ENCODE measurements at places on chromosomes 1 and 21. TPM values are rescaled to one million over a fixed set of nuclear protein-coding genes. Genes with fewer than 3 reads are reported as not detected.

DNA sequence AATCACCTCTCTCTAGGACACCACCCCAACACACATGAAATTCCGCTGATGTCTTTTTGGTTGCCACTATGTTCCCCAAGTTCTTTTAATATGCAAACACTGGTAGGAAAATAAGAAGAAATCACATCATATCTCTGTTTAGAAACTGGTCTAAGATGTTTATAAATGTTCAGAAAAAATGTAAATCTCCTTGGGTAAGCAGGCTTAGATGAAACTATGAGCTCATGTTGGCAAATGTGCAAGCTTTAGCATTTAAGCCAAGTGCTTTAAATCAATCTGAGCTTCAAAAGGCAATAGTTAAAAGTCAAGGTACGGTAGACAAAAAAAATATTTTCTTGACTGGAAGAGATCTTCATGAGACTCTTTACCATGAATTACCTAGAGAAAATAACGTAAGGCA lies 25.2 kb upstream of the SLAMF9 start:
- no peak for DNase-seq

GRCh38 chr21:36733857-36734256 lies 34.9 kb downstream of the SIM2 start:
- no peak for DNase-seq

DNA sequence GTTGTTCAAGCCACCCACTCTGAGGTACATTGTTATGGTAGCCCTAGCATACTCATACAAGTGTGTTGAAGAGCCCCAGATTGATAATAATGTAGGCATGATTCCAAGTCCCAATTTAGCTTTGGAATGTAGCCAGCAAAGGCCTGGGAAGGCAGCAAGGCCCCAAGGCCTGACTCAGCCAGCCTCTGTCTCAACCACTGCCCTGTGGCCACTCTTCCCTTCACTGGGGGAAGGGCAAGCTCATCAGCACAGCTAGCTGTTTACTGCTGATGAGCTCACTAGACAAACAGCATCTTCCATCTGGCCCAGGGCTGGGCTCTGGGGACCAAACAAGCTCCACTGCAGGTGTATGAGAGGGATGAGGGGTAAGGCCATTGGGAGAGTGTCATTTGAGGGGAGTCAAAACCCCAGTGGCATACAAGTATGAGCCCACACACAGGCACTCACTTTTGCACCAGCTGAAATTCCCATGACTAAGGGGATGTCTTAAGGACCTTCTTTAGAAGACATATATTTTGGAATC lies 2.2 kb upstream of the IRF6 start:
- DNase-seq = no peak

GRCh38 chr1:153565529-153566374 lies at the start of gene S100A2:
S100A2 (minus strand) TSS chr1:153565844; CDS start chr1:153563877, 1,967 bp downstream.
- DNase-seq = no peak

- no peak for DNase-seq
These were observed 4.5 kb downstream of the CNR2 start for GRCh38 chr1:23908453-23909341.

DNA sequence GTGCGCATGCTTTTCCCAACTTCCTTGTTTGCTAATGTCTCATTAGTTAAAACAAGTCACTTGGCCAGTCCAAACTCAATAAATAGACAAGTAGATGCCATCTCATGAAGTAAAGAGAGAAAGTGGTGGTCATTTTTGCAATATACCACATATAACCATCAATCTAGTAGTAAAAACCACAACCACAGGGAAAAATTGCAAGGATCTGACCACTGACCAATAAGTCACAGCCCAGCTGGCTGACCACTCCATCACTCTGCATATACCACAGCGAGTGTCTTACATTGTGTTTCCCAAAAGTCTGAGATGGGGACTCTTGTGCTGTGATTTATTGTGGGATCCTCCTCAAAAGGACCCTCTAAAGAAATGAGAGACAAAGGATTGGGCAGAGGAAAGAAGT lies 76.0 kb downstream of the FH start:
- no peak for DNase-seq

DNA sequence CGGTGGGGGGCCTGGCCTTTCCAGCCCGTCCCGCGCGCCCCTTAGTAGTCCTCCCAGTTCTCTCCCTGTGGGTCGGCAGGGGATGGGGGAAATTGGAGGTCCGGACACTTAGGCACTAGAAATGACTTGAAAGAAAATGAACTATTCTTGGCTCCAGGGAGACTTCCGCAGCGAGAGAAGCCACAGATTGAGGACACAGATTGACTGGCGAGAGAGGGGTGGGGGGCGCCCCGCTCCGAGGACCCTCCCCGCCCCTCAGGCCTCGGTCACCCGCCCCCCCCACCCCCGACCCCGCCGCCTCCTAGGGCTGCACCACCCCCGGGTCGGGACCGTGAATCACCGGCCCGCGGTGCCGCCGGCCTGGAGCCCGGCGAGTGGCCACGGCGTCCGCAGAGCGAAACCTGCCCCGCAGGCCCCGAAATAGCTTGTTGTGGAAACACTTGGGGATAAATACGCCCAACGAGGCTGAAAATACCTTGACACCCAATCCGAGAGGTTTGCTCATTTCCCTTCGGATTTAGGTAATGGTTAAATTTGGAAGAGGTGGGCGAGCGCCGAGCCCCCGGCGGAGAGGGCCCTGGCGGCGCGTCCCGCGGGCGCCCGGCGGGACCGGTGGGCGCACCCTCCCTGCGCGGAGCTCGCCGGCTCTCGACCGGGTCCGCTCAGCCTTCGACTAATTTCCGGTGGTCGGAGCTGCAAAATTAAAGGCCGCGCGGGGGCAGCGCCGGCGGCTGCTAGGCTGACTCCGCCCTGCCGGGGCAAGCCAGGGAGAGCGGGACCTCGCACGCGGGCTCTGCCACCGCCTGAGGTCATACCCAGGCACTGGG lies at the start of gene GFI1:
GFI1 (minus strand) TSS at position 675 of the 827 bp plus-strand sequence. CDS start 3,438 bp downstream, outside the sequence.
- DNase-seq = no peak

DNA sequence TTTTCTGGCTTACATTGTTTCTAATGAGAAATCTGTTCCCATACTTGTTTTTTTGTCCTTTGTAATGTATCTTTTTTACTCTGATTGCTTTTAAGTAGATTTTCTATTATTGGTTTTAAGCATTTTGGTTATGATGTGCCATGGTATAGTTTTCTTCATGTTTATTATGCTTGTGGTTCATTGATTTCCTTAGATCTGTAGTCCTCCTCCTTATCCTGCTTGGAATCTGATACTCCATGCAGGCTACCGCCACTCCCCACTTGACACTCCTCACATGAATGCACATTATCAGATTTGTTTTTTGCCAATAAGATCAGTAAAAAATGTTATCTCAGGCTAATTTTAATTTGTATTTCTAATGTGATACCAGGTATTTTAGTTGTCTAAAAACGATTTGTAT lies 20.8 kb downstream of the UROD start:
- no peak for DNase-seq

IRF6 gene
- total RNA-seq = 42.9 TPM

RNU1-4 gene
- total RNA-seq = under 0.01 TPM

ITLN2 gene
- total RNA-seq = not detected

All from breast epithelium (tissue), 4 donors.